ENCODE measurements at places on chromosomes 2 and 18. TPM values are rescaled to one million over a fixed set of nuclear protein-coding genes. Genes with fewer than 3 reads are reported as not detected.

DBI gene
- total RNA-seq = 80.6 TPM

GPAT2 gene
- 3.4 TPM for total RNA-seq

FTCDNL1 gene
- 0.69 TPM for total RNA-seq

OBSL1 gene
- total RNA-seq = 118 TPM

OR6B3 gene
- not detected for total RNA-seq

ADCYAP1 gene
- total RNA-seq = 0.67 TPM
